ENCODE measurements at places on chromosomes 7 and 10.

DNA sequence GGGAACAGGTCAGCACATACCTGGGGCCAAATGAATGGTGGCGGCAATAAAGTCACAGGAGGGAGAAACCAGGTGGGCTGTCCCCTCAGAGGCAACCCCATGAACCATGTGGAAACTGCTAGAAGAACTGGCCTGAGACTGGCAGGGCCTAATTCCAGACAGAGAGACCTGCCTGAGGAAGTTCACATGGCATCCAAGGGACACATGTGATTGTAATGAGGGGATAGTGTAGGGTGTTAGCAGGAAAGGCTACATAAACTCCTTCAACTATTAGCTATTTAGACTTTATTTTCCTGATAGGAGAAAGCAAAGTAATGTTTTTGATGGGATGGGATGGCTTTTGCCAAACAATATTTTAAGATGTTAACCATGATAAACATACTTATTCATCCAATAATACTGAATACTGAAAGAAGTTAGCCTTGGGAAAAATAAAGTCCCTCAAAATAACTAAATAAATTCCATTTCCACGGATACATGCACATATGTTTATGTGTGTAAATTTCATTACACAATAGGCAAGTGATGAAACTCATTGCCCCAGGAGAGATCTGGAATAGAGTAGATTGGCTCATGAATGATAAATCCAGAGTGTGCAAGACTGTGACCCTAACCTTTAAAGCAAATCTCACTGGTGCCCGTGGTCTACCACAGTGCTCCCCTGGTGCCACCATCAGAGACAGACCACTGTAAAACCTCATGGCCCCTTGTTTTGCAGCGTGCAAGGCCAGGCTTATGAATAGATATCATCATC is 137.0 kb downstream of the NRF1 start:
- no peak for DNase-seq

GRCh38 chr10:47040681-47041080 is 129.5 kb downstream of the PTPN20 start:
- DNase-seq = no peak

DNA sequence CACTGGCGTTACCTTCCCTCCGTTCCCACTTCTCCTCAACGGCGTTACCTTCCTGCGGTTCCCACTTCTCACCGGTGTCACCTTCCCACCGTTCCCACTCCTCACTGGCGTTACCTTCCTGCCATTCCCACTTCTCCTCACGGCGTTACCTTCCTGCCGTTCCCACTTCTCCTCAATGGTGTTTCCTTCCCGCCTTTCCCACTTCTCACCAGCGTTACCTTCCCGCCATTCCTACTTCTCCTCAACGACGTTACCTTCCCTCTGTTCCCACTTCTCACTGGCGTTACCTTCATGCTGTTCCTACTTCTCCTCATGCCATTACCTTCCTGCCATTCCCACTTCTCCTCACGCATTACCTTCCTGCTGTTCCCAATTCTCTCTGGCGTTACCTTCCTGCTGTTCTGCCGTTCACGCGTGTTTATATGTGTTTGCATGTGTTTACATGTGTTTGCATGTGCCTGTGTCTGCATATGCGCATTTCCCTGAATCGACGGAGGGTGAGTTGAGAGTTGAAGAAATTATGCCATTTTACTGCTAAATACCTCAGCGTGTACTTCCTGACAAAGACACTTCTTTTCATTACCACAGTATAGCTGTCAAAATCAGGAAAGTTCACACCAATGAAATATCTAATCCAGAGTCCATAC is 23.2 kb upstream of the CFAP46 start:
- no peak for DNase-seq

DNA sequence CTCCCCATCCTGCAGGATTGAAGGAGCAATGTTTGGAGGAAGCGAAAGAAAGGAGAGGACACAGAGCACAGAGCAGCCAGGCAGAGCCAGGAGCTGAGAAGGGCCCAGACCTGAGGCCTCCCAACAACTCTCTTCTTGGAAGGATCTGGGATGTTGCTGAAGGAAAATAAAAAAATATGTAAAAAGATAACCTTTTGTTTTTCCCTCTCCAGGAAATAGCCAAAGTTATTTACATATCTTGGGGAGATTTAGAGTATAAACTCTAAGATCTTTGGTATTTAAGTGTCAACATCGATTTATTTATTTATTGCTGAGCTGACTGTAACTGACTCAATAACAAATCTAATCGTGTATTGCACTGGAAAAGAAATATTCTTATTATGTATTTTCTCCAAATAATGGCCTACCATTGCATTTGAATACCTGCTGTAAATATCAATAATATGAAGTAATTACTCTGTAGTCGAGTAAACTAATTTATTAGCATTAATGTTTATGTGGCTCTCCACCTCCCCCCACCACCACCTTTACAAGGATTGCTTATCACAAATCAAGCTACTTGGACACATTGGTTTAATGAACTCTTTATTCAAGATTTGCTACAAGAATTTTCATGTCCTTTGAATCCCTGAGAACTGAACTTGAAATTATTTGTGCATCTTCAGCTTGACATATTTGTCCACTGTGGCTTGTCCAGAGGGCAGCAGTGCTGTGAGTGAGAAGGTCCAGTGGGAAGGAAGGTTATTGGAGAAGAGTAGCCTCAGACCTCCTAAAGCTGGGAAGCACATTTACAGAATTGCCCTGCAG is 1.8 kb upstream of the HOXA11 start:
- DNase-seq = no peak

- no peak for DNase-seq
Observed at GRCh38 chr7:55469271-55469681, 103.0 kb downstream of the VOPP1 start.

DNA sequence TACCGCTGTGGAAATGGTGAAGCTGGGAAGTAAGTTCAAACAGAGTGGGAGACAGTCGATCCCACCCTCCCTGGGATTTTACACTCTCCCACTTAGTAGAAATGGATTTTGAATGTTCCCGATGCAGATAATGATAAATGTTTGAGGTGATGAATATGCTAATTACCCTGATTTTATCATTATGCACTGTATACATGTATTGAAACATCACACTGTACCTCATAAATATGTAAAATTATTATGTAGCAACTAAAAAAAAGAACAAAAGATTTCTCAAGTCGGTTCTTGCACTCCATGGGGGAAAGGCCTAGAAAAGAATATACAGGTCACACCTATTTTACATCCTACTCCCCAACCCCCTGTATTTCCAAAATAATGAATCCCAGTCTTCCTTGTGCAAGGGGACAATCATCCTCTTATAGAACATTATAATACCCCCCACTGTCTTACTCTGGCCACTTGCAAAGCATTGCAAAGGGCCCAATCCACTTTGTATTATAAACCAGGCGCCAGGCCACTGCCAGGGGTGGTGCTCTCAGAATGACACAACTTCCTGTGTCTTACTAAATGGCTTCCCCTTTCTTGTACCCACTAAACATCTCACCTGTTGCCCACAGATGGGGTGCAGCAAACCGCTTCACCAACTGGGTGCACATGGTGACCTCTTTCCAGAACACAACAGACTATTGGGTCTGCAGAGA is 20.6 kb upstream of the OR2AE1 start:
- DNase-seq = no peak

- DNase-seq = no peak
Observed at GRCh38 chr7:78760620-78761355, 692.7 kb downstream of the MAGI2 start.

DNA sequence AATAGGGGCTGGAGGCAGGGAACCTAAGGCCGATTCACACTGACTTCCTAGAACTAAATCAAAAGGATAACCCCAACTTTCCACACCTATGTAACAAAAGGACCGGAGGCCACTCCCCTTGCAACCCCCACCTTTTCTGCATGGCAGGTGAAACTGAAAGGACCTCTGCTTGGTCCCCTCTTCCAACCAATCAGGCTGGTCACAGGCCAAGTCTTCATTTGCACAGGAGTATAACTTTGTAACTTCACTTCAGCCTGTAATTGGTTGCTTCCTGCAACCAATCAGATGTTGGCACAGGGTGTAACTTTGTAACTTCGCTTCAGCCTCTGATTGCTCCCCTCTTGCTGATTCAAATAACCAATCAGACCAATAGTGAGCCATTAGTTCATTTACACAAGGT is 190.0 kb downstream of the FAM107B start:
- peak; percentile 62 for DNase-seq

DNA sequence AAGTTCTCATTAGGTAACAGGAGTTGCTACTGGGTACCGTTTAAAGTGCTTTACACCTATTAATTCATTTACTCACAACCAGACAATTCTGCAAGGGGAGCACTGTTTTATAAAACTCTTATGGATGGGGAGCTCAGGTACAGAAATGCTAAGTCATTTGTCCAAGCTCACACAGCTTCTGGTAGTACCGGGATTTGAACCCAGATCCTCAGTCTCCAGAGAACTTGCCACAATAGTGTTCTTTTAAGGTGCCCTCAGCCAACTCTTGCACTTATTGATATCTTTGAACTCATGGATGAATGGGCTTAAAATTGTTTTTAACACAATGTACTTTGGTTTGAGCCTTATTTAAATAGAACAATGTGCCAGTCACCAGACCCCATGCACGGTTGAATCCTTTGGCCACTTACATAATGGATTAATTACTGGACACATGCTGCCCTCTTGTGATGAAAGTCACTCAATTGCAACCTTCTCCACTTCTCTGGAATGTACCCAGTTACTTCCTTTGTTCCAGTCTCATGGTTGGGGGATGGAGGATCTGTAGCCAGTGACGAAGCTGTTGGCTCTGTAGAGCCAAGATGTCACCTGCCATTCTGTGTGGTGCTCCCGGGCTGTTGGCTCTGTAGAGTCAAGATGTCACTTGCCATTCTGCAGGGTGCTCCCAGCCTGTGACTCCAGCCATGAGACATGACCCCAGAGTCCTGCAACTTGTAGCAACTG is 65.6 kb downstream of the NOD1 start:
- DNase-seq = no peak

DNA sequence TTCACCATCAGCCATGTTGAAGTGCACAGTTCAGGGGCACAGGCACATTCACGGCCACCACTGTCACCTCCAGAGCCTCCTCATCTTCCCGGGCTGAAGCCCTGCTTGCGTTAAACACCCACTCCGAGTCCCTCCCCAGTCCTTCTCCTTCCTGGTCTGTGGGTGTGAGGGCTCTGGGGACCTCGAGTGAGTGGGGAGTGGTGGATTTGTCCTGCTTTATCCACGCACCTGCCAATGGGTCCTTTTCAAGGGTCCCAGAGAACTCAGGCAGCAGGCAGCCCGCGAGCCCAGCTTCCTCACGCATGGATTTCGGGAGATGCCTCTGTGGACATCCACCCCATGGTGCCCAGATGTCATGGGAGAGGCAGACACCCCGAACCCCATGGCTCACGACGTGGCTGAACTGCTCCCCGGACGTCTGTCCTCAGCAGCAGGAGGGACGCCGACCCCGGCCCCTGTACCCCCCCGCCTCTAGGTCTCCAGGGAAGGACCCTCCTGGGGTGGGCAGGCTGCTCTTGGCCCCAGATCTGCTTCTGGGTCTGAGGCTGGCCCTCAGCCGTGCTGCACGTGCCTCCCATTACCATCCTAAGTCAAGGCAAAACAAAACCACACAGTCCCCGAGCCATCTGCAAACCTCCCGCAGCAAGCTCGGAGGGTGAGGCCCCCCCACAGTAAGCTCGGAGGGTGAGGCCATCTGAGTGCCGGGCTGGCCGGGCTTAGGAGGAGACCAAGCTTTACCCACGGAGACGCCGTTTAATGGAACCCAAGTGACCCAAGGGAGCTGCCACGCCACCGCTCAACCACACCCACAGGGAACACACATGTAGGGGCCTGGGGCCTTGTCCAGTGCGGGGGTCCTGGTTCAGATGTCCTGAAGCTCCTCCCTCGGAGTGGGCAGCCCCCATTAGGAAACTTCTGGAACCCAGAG is 9.0 kb downstream of the CYP2W1 start:
- no peak for DNase-seq

GRCh38 chr10:61975391-61975932 is 74.0 kb downstream of the ARID5B start:
- DNase-seq = no peak

DNA sequence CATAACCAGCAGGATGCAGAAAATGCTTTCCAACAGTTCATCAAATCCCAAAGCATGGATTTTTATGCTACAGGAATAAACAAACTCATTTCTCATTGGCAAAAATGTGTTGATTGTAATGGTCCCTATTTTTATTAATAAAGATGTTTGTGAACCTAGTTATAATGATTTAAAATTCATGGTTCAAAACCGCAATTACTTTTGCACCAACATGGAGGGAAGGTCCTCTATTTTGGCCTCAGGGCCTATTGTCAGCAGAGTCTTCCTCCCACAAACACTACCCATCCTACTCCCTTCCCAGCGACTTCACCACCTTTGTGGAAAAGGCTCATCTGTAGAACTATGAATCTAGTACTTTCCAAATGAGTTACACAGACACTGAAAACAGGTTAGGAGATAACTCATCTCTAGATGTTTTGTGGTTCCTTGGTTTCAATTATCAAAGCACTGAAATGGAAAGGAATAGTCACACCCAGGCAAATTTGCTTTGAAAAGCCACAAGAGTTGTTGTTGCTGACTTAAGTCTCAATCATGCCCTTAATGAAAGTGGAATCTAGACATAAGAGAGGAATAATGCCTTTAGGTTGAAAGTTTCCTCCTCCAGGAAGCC is 59.4 kb upstream of the FRMD4A start:
- peak; percentile 56 for DNase-seq

- DNase-seq = no peak
Observed at GRCh38 chr10:75980419-75981002, 549.1 kb downstream of the LRMDA start.

- DNase-seq = no peak
Observed at GRCh38 chr10:1567742-1568495, 169.4 kb downstream of the ADARB2 start.

- no peak for DNase-seq
Observed at GRCh38 chr7:27156916-27157701, 634 bp upstream of the HOXA7 start.

- no peak for DNase-seq
Observed at GRCh38 chr7:35726654-35727053, 31.7 kb upstream of the HERPUD2 start.

- DNase-seq = no peak
Observed at GRCh38 chr7:6278749-6279310, 6.4 kb upstream of the CYTH3 start.

DNA sequence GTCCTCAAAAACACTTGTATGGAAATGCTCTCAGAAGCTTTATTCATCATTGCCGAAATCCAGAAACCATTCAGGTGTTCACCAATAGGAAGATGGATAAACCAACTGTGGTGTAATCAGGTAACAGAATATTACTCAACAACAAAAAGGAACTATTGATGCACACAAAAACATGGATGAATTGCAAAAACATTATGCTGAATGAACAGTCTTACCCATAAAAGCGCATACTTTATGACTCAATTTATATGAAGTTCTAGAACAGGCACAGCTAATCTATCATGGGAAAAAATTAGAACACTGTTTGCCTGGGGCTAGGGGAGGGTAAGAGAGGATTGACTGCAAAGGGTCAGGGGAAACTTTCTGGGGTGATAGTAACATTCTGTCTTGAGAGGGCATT is 26.9 kb upstream of the GSAP start:
- no peak for DNase-seq

- DNase-seq = no peak
Observed at GRCh38 chr10:118904286-118904685, 125.2 kb upstream of the NANOS1 start.
